ENCODE measurements at places on chromosomes 4 and X. TPM values are rescaled to one million over a fixed set of nuclear protein-coding genes. Genes with fewer than 3 reads are reported as not detected.
A peak's percentile ranks its signal among the peaks of the same experiment; 100 is the strongest.

AGA gene
- polyA plus RNA-seq = 23.8 TPM

GBA3 gene
- polyA plus RNA-seq = not detected

GPR50 gene
- polyA plus RNA-seq = not detected

MAGEA2 gene
- polyA plus RNA-seq = not detected

PAGE3 gene
- polyA plus RNA-seq = not detected

LRCH2 gene
- polyA plus RNA-seq = not detected

RADX gene
- 3.8 TPM for polyA plus RNA-seq

DCAF12L2 gene
- not detected for polyA plus RNA-seq

MAGEA8 gene
- polyA plus RNA-seq = not detected

SUPT20HL1 gene
- not detected for polyA plus RNA-seq

TMEM184C gene
- polyA plus RNA-seq = 23.6 TPM

EGFL6 gene
- not detected for polyA plus RNA-seq

RS1 gene
- not detected for polyA plus RNA-seq

SSX2 gene
- not detected for polyA plus RNA-seq

KCNE5 gene
- polyA plus RNA-seq = not detected

DNA sequence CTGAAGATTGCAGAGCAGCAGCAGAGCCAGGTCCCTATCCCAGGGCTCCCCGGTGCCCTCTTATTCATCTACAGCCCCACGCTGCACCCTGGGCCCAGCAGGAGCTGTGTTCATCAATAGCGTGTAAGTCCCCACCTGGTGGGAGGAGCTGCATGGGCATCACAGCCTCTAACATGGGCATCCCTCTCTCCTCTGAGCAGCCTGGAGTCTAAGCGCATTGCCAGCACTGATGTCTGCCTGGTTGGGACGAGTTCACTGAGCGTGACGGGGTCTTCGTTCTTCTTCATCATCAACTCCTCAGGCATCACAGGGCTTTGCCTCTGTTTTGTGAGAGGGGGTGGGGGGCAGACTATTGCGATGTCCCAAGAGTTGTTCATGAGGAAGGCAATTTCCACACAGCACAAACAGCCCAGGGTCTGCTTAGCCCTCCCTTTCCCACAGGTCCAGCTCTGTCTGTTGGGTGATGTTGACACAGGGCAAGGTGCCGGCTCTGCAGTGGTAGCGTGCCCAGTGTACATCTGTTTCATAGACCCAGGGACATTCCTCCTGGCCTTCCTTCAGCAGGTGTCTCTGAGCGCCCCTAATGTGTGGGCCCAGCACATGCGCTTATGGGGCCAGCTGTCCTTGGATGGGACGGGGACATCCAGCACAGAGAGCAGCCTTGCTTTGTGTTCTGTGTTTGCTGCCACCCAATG is 85.9 kb downstream of the SORCS2 start:
- no peak for DNase-seq

DNA sequence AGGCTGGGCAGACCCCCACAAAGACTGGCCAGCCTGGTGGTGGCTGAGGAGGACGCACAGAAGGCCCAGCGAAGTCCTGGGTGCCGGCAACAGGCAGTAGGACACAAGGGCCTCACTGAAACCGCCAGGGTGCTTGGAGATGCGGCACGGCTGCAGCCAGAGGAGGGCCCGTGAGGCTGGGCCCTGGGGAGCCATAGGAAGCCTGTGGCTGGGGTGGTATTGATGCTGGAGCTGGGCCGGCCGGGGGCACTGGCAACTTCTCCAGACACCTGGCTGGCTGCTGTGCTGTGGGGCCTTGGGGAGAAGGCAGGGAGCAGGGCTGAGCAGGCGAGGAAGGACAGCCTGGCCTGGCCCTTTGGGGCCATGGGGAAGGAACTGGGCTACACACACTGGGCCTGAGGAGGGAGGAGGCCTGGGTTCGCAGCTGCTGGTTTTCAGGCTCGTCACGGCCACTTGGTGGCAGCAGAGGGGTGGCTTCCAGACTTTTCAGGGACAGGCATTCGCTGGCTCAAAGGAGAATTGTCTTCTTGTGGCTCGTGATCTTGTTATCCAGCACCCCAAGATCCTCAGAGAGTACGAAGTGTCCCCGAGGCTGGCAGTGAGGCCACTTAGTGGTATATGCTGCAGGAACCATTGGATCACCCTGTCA is 37.2 kb downstream of the ATP2B3 start:
- DNase-seq = peak; percentile 57

- DNase-seq = no peak
Observed at GRCh38 chrX:80223982-80224579, 196.2 kb upstream of the TENT5D start.

GRCh38 chr4:147860960-147861359 is 129.1 kb downstream of the ARHGAP10 start:
- DNase-seq = no peak

DNA sequence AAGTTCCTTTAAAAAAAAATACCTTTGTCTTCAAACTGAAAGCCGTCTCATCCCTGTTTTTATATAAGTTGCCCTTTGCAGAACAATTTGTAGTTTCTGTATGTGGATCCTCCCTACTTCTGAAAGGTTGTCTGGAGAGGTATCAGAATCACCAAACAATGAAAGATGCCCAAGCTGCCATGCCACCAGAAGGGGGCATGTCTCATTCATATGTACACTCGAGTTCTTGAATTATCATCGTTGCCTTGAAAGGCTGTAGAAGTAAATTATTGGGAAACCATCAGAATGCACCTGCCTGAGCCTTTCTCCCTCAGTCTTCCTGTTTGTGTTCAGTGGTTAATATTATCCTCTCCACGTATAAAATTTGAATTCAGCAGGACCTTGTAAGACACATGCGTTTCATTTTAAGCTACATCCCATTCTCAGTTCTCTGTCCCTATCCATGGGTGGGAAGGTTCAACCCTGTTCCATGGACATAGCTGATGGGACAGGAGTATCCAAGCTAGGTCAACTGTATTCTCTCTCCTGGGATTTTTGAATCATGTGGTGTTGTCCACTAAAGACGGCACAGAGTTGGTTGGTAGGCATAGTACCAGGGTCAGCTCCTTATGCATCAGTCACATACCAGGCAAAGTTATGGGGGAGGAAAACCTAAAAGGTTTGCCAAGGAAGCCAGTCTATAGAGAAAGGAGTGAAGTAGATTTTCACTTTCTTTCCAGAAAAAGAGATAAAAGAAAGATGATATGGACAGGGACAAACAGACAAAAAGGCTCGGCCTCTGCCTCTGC is 24.0 kb downstream of the GALNT7 start:
- no peak for DNase-seq

DNA sequence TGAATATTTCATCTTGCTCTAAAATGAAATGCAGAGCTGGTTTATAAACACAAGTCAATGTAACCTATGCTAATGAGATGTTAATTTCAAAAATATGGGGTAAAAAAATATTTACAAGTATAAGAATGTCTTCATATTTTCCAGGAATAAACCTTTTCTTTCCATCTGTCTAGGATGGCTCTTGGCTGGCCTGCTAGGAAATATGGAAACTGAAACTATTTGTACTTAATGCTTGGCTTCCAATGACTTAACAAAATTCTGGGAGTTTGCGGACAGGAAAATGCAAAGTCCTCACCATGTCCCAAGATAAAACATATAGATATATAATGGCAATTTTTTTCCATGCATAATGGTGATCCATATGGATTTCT is 168.1 kb downstream of the SCFD2 start:
- no peak for DNase-seq

DNA sequence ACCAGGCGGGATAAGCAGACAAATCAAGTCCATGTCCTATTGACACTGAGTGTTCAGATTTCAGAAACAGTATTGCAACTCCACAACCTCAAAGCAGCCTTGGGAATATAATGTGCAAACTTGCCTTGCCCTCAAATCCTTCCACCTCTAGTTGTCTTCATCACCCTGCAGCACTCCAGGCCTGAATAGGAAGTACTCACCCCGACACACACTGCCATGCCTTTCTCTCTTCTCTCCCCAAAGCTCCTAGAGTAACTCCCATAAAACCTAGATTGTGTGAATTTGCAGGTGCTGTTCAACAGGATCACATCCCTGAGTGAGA is 19.6 kb downstream of the ACSL1 start:
- DNase-seq = no peak

- DNase-seq = no peak
Observed at GRCh38 chr4:79897174-79897573, 175.9 kb downstream of the ANTXR2 start.

GRCh38 chr4:140057701-140058100 is 96.3 kb downstream of the MAML3 start:
- peak; percentile 48 for DNase-seq

DNA sequence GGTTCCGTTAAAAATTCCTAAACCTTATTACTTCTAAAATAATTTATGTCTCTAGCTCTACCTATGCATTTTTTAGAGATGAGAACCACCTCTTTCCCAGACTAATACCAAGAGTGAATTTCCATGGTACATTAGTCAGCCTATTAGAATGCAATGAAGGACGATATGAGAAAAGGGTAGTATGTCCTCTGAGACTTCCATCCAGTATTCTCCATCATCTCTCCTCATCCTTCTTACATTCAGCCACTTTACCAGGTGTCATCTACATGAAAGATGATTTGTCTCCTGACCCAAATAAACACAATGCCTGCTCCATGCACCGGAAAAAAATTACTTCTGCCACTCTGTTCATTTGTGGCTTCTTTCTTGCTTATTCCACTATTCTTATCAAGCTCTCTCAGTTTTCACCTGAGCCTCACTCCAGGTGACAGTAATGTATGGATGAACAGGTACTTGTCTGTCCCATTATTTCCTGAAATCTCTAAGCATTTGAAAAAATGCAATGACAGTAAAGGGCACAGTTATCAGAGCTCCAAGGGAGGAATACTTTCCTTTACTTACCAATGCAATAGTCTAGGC is 97.9 kb downstream of the MAB21L2 start:
- DNase-seq = no peak

GRCh38 chr4:157226035-157226434 is 5.5 kb downstream of the GRIA2 start:
- no peak for DNase-seq

DNA sequence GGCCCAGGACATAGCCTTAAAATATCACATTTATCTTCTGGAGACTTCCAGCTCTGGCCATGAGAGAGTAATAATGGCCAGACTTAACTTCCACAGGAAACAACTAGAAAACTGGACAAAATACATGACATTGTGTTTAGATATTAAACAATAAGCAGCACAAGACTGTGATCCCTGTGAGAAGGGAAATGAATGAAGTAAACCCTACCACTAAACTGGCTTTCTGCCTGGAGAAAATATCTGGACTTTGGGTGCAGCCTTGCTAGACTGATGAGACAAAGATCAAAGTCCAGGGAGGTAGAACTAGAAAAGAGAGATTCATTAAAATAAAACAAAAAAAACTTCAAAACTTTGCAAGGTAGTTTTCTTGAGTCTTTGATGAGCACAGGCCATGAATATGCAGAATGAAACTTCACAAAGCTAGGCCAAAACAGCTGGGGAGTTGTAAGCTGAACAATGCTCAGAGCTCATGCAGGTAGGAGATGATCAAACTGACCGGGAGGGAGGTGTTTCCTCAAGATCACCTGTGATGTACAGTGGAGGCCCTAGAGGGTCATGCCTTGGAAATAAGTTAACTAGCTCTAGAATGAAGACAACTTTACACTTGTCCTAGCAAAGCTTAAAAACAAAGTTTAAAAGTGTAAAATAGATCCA is 147.0 kb upstream of the SH3RF1 start:
- no peak for DNase-seq

DNA sequence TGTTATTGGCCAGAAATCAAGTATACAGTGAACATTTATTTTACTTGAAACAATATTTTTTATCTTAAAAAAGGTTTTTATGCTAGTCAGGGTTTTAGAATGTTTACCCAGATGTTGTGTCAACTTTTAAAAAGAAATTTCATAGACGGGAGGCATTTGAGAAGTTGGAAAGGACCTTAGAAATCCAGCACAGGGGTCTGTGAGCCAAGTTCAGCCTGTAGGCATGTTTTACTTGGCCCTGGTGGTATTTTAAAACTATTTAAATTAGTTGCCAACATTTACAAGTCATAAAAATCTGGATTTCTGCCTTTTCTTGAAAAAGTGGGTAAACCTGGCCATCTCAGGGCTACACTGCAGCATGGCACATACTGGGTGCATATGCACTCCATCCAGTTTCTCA is 25.5 kb upstream of the FHL1 start:
- DNase-seq = no peak

GRCh38 chrX:24259544-24260240 is 54.2 kb downstream of the SUPT20HL2 start:
- no peak for DNase-seq

- DNase-seq = peak; percentile 14
Observed at GRCh38 chrX:150692296-150692695, 900 bp upstream of the MTMR1 start.
